ENCODE measurements at places on chromosomes 13 and 19. TPM values are rescaled to one million over a fixed set of nuclear protein-coding genes. Genes with fewer than 3 reads are reported as not detected.

DNA sequence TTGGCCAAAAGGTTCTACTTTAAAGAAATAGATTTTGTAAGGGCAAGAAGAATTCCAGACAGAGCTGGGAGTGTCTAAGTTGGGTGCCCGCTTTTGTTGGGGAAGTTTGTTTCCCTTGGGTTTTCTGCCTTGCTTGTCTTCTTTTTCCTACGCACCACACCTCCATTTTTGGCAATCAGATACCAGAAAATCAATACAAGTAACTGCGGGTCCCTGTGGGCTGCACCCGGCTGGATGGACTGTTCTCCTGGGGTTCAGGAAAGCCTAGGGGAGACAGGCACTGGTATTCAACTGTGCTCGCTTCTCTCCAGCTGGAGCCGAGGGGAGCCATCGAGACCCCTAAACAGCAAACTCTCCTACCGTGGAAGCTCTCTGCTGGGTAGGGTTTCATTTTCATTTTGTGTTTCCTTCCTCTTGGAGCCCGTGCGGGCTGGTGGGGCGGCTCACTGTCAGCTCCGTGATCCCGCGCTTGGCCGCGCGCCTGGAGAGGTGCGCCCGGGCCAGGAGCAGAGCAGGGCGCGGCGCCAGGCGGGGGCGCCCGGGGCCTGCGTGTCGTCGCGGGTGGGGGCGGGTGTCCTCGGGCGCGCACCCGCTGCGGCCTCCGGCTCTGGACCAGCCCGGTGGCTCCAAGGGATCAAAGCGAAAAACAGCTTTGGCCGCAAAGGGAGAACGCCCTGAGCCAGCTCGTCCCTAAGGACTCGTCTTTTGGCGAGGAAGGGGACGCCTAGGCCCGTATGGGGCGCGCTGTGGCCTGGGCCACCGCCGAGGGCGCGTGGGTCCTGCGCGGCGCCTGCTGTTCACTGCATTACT, 347.2 kb downstream of the ZNF536 start:
- DNase-seq = peak; percentile 50

DNA sequence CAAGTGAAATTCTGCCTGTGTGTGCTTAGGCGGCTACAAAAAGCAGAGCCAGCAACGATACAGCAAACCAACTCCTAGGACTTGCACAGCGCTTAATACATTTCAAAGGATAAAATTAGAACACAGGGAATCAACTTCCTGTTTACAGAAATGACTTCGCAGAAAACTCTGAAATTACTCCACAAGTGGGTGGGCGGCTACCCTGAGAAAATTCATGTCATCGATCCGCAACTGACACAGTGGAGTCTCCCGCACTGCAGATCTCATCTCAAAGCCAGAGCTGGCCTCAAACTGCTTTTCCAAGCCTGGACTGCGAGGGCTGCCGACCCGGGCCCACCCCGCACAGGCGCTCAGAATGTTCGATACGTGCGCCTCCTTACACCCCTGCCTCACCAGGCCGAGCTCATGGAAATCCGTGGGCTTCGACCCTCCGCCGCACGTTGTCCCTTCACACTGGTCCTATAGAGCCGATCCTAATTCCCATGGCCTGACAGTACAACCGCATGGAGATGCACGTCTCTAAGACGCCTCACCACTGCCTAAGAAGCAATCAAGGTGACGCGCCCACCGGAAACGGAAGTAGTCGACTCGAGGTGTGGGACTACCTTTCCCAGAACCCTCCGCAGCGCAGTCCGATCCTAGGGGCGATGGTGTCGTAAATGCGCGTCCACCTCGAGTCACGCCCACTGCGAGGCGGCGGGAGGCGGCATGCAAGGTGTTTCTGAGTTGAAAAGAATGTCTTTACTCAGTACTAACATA, at the start of gene ZNF229:
Gene ZNF229, minus strand, starts transcription at position 557 of the 759 bp plus-strand sequence. CDS start 5,625 bp downstream, outside the sequence.
- peak; percentile 86 for DNase-seq

The FARP1 gene
- total RNA-seq = 0.87 TPM

DNA sequence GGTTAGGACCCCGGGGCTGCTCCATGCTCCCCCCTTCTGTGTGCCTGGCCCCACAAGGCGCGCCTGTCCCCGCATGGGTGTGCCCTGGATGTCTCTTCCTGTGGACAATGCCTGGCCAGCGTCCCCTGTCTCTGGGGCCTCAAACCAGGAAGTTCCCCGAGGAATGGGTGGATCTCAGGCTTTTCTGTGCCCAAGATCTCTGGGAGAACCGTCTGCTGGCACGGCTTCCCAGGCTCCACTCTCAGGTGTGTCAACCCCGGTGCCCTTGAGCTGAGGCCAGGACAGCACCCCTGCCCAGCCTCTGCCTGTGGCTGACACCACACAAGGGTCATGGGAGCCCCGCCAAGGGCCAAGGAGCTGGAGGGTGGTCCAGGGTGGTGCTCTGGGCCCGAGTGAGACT, 15.7 kb downstream of the ZNF444 start:
- DNase-seq = no peak

- DNase-seq = no peak
These were observed 89.0 kb upstream of the CSNK1A1L start for GRCh38 chr13:37194428-37194861.

The KASH5 gene
- total RNA-seq = 0.64 TPM

The C1QTNF9B gene
- not detected for total RNA-seq

DNA sequence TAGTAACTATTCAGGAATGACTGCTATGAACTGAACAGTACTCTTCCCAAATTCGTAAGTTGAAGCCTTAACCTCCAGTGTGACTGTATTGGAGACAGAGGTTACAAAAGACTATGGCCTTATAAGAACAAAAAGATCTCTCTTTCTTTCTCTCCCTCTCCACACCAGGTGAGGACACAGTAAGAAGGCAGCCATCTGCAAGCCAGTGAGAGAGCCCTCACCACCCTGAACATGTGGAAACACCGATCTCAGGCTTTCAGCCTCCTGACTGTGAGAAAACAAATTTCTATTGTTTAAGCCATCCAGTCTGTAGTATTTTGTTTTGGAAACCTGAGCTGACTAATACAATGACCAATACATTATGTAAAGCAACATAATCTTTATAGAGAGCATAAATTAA, 888.9 kb downstream of the SLITRK1 start:
- DNase-seq = no peak

The SLC7A10 gene
- not detected for total RNA-seq

DNA sequence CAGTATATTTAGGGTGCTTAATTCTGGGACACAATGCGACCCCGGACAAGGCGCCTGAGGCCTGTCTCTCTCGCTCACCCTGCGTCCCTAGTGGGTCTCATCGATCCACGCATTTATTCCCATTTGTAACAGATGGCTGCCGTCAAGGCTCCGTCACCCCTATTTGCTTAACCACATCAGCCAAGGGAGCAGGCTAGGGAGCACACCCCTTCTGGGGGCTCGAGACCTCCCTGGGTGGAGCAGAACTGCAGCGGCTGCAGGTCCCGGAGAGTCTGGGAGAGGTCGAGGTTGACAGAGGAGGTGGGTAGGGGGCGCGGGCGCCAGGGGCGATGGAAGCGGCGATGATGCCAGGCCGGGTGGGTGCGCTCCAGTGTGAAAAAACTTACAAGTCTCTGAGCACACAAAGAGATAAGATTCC, 507 bp downstream of the ALG5 start:
- peak; percentile 49 for DNase-seq

The HSH2D gene
- total RNA-seq = 181 TPM

Data from activated CD8-positive, alpha-beta memory T cell treated with anti-CD3 and anti-CD28 coated beads, Interleukin-2, amount 10 ng/mL, durations not matched to agents 7 days and 5 days (primary cell).